ENCODE measurements at places on chromosomes 12 and 14.

- no peak for DNase-seq
Measured at GRCh38 chr12:17335487-17335886, 729.5 kb upstream of the LMO3 start.

DNA sequence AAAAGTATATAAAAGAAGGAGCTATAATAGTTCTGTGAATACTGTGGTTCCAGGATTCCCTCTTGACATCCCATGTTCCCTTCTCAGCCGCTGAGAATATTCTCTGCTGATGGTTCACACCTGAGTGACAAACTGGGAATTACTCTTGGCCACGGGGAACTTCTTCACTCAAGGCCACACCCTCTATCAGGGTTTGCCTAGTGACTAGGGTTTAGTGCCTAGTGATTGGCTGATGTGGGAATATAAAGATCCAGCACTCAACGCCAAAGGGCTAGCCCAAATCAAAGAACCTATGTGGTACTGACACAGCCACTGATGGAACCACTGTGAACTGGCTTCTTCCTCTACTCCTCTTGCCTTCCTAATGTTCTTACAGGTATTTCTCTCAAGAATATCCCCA is 248.4 kb downstream of the ASCL1 start:
- DNase-seq = no peak

DNA sequence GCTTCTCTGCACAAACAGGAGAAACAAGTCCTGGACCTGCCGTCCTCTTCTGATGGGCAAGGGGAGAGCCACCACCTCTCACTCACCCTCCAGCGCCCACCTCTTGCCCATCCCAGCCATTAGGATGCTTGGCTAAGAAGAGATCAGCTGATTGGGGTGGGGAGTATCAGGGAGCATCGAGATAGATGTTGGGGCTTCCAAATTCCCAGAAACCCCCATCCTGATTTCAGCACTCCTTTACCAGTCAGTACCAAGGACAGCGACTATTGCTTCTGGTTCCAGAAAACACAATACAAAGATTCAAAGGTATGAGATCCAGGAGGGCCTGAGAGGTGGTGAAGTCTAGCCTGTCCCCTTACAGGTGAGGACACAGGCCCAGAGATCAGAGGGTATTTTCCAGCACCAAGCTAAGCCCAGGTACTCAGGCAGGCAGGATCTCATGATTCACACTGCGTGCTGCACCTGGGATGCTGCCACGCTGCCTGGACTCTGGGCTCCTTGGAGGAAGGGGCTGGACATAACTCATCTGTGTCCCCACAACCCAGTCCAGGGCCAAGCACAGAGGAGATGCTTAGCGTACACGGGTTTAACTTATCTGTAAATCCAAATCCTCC is 76.6 kb downstream of the TUNAR start:
- DNase-seq = no peak

DNA sequence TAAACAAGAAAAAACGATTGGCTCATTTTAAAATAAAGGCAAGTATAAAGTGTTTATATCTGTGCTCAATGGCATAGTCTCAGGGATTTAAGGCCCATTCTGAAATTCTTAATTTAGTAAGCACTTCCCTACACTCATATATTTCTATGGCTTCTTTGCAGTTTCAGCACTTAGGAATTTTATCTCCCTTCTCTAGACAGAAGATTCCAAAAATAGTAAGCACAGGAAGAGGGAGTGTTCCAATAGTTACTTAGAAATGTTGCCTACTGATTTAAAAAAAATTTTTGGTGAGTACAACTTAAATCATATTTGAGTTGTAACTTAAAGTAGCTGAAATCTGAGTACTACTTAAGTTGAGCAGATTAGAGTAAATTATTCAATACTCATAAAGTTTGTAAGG is 19.8 kb downstream of the INSM2 start:
- DNase-seq = no peak

DNA sequence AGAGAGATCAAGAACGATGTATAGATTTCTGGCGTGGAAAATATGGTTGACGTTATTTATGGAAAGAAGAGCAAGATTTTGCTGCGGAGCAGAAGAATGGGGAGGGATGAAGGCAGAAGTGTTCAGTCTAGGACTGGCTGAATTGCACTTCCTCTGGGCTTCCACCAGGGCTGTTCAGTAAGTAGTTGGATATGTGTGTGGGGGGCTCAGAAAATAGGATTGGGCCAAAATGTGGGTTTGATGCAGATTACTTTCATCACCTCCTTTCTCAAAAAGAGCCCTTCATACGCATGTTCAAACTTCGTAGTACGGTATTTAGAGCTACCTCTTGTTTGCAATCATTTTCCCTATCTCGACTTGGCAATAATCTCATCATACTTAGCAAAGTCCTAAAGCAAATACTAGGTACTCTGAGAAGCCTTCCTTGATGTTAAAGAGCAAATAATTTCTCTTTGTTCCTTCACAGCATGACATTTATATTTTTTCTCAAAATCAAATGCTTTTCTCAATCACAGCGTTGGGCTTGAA is 349.4 kb downstream of the NELL2 start:
- DNase-seq = no peak

- DNase-seq = no peak
Measured at GRCh38 chr14:24889843-24890242, 160.1 kb downstream of the STXBP6 start.

GRCh38 chr12:32545413-32545980 is 133.6 kb upstream of the DNM1L start:
- no peak for DNase-seq

DNA sequence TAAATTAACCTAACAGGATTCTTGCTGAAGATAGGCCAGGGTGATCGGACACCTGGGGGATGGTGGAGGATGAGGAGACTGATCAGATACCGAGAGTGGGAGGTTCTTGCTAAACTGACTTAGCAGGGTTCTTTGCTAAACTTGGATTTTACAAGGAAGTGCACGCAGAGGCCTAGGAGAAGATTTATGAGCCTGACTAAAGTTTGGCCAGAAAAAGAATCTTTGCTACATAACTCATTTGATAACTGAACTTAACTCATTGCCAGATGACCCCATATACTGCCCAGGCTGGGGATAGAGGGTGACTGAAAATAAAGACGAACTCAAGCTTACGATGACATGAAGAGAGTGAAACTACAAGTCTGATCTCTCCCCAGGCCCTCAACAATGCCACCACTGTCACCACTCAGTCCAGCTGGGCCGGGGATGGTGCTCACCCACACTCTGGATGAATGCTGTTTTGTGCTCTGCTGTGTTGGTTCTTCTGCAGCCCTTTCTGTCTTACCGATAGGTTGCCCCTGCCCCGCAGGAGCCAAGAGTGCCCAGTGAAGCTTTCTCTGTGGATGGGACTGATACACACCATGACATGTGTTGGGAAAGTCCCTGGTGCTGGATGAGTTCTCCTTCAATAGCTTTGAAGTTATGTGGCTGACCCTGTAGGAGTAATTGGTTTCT is 29.0 kb downstream of the PPFIBP1 start:
- DNase-seq = no peak

- no peak for DNase-seq
Measured at GRCh38 chr12:43011383-43011926, 421.9 kb upstream of the PRICKLE1 start.

DNA sequence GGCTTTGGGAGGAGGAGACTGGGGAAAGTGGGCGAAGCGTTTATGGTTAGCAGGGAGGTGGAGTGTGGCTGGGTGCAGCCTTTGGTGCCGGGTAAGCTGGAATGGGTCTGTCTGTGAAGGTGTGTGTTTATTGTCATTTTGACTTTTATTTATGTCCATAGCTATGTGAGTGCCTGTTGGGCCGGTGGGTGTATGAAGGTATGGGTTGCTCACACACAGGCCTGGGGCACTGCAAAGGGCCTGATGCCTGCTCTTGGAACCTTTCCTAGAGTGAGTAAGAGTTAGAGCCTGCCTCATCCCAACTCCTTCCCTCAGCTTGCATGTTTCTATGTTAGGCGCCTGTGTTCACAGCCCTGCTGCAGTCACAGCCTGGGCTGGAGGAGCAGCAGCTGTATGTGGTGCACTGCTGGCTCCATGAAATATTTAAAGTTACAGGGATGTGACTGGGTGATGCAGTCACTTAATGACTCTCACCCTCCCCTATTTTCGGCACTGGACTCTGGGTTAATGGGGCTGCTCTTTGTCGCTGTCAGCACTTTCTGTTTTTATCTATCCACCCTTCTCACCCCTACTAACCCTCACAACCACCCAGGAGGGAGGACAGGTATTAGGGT is 2.6 kb upstream of the PPP1R1A start:
- DNase-seq = no peak

DNA sequence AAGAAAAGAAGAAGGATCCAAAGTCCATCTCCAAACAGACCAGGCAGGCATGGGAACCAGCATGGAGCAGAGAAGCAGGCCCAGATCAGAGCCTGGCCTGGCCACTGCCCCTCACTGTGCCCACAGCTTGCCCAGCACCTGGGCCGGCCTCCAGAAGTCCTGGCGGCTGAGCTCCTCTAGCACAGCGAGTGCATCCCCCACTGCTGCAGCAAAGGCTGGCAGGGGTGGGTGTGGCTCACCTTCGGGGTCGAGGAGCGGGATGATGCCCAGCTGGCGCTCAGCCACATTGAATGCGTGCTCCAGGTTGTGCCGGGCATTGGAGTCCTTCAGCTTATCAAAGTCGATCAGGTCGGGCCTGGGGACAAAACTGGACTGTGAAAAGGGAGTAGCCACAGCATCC is 78.7 kb downstream of the SPTB start:
- no peak for DNase-seq
